ENCODE measurements at places on chromosomes 13 and 19.

DNA sequence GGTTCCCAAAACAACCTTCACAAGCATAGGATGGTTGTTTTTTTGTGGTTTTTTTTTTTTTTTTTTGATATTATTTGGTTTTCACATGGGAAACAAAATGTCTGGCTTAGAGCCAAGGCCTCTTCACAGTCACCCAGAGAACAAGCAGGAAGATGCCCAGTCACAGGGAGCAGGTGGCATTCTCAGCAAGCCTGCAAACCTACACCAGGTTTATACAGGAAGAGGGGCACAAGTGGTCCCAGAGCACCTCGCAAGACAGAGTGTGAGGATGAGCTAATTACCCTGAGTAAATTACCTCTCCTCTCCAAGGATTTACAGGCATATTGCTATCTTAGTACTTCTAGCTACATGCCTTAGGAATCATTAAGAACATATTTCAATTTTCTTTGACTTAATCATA, 1375.6 kb downstream of the EFNB2 start:
- no peak for DNase-seq

GRCh38 chr13:34513526-34513925, 428.5 kb upstream of the NBEA start:
- no peak for DNase-seq

DNA sequence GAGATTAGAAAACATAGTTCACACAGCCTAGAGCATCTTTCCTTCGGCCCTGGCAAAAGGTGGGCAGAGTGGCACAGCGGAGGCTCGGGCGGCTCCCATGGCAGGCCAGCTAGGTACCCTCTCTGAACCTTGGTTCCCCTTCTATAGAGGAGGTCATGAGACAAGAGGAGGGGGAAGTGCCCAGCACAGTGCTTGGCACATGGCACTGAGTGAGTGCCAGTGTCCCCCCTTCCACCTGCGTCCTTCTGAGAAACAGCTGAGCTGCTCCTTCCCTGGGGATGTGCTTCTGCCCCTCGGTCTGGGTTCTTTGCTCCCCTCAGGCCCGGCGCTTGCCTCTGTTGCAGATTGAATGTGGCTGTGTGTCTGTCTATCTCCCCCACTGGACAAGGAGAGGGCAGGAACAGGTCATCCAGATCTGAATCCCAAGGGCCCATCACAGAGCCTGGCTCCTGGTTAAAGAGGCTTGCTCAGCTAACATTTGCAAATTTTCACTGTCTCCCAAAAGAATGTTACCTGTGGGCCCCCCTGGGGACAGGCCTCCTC, 165.6 kb downstream of the USP12 start:
- DNase-seq: no peak

- no peak for DNase-seq
Measured at GRCh38 chr13:98189841-98190505, 12.9 kb upstream of the RNF113B start.

GRCh38 chr19:18736415-18737336, 53.2 kb downstream of the CRTC1 start:
- DNase-seq: no peak
